ENCODE measurements at places on chromosomes 1 and 21.

DNA sequence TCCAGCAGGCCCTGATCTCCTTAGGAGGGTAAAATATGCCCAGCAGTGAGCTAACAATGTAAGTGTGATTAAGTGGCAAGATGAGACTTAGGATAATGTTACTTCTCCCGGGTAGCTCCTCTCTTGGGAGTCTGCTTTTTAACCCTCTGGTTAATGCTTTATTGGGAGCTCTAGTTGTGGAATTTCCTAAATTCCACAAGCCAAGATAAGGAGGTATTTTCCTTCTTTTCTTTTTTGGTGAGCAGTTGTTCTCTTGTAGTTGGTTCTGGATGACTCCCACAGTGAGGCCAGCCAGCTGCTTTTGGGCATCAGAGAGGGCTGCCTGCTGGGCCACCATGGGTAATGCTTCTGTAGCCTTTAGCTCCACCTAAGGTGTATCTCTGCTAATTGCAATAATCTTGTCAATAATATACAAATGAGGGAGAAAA is 19.3 kb downstream of the C1orf52 start:
- no peak for DNase-seq

DNA sequence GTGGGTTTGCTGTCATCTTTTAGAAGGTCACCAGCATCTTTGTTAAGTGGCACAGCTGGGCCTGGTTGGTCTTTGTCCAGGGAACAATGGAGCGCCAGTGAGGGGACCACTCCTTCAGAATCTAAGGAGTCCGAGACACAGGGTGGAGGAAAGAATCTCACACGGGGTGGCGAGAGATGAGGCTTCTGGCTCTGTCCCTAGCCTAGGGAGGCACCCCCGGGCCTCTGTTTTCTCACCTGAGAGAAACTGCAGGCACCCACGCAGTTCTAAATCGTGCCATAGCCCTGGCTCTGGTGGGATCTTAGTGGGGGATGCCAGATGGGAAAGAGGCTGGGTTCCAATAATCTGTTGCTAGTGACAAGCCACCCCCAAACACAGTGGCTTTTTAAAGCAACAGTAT is 10.9 kb upstream of the PLA2G2E start:
- no peak for DNase-seq

- DNase-seq: no peak
These were observed 12.1 kb downstream of the ICMT start for GRCh38 chr1:6223617-6224016.

DNA sequence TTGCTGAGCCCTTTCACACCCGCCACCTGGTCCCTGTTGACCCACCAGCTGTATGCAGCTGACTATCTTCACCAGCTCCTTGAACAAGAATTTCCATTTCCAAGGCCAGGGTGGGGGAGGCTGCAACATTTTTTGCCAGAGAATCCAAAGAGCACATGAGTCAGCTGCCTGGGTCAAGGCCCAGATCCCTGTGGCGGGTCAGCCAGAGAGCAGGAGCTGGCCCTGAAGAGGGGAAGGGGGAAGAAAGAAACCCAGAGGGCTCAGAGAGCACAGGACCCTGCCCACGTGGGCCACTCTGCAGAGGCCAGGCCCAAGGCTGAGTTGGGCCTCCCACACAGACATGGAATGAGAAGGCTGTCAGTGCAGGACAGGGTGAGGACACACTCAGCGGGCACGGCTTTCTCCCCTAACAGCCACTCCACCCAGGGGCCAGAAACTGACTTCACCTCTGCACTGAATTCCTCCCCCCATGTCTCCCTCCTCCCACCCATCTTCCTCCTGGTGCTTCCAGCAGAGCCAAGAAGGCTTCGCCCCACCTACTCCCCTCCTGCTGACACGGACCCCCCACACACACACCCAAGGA is 28.9 kb downstream of the S100A6 start:
- DNase-seq: no peak

DNA sequence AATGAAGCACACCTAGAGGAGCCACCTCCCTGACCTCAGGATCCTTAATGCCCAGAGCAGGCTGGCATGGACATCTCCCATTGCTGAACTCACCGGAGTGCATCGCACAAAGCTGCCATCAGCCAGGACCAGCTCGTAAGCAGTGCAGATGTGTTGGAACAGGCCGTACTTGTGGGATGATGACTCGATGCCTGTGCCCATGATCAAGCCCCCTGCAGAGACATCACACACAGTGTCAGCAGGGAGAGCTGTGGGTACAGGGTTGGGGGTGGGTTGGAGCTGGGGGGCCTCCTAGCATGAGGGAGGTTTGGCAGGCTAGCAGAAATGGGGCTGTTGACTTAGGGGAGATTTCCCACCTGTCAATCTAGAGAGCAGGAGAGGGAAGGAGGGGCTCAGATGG is 12.0 kb downstream of the DHCR24 start:
- DNase-seq: no peak

- no peak for DNase-seq
These were observed 137.2 kb downstream of the DHRS3 start for GRCh38 chr1:12480748-12481362.

GRCh38 chr1:218558271-218558810 is 213.2 kb downstream of the TGFB2 start:
- no peak for DNase-seq

GRCh38 chr21:20469361-20469760 is 528.8 kb upstream of the NCAM2 start:
- DNase-seq: no peak
